Myocyte (in vitro differentiated cells): ENCODE measurements at places on chromosomes 4 and X. TPM values are rescaled to one million over a fixed set of nuclear protein-coding genes. Genes with fewer than 3 reads are reported as not detected.
A peak's percentile ranks its signal among the peaks of the same experiment; 100 is the strongest.

Gene ODAPH
- 0.13 TPM in 1 of 2 replicates, not detected in the other for total RNA-seq

Gene PARM1
- total RNA-seq: 1.3 and 2.3 TPM in 2 replicates

- DNase-seq: peak; percentile 50
Observed at GRCh38 chr4:69881173-69881773, 21.3 kb upstream of the SULT1E1 start.

GRCh38 chrX:153365670-153366069 lies 31.7 kb downstream of the ZNF275 start:
- no peak for DNase-seq

GRCh38 chr4:180372691-180373090 lies 1870.5 kb upstream of the TENM3 start:
- no peak for DNase-seq

GRCh38 chr4:79820427-79820826 lies 252.6 kb downstream of the ANTXR2 start:
- DNase-seq: no peak

DNA sequence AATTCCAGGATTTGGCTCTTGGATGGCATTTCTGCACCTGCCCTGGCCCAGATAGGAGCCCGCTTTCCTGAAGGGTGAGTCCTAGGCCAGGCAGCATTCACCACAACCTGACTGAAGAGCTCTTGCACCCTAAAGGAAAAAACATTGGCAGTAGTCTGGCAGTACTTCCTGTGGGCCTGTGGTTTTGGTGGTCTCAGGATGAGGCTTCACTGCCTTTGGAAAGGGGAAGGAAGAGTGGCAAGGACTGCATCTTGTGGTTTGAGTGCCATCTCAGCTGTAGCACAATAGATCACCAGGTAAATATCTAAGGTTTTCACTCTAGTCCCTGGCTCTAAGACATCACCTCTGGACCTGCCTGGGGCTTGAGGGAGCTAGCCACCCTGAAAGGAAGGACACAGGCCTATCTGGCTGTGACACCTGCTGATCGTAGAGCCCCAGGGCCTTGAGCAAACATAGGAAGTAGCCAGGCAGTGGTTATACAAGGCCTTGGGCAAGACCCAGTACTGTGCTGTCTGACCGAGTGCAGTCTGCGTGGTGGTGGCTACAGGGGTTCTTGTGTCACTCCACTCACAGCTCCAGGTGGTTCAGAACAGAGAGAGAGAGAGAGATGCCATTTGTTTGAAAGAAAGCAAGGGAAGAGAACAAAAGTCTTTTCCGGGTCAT lies 28.5 kb upstream of the PRRG1 start:
- no peak for DNase-seq

- peak; percentile 26 for DNase-seq
Observed at GRCh38 chrX:10618961-10619360, 1.4 kb downstream of the MID1 start.

DNA sequence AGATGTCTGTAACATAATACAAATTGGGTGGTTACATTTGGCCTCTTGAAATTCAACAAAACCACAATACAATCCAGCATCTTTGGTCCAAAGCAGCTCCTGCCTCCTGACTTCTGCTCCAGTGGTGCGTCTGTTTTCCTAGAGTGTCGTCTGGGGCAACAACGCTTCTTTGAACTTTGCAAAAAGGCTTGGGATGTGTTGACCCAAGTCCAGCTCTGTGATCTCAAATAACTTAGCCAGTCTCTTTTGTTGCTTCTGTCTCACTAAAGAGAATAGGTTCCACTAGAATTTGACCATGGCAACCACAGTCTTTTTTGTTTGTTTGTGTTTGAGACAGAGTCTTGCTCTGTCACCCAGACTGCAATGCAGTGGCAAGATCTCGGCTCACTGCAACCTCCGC lies 324.0 kb downstream of the DHRSX start:
- no peak for DNase-seq

- DNase-seq: no peak
Observed at GRCh38 chrX:45527834-45528233, 327.2 kb upstream of the DIPK2B start.
